ENCODE measurements at places on chromosomes 6 and 20. TPM values are rescaled to one million over a fixed set of nuclear protein-coding genes. Genes with fewer than 3 reads are reported as not detected.
A peak's percentile ranks its signal among the peaks of the same experiment; 100 is the strongest.

DNA sequence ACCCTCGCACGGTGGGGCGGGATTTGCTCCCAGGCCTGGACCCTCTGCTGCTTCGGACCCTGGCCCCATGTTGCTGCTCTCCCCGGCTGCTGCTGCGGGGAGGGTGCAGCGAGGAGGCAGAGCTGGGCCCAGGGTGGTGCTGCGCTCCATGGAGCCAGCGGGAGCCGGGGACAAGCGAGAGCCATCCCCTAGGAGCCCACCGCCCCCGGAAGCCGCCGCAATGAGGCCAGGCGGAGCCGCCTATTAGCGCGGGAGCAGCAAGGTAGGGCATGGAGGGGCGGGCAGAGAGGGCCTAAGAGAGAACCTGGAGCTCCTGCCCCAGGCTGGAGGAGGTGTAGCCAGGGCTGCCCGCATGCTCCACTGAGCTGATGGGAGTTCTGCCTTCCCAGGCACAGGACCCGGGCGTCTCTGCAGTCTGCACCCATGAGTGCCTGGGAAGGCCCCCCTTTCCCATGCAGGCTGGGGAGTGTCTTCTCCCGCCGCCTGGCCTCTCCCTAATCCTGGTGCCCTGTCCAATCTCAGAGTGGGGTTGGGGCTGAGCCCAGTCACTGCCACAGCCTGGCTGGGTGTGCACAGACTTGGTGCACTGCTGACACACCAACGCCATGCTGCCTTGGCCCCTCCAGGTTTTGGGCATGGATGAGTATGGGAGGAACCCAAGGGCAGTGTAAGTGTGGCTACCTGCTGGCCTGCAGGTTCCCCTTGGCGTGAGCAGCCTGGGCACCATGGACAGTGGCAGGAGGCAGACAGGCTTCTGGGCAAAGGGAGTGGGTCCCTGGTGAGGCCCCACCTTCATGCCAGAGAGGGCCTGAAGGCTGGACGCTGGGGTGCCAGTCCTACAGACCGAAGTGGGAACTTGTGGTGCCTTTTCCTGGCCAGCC, 360.6 kb upstream of the MAP3K7 start:
- DNase-seq: no peak

- no peak for DNase-seq
Observed at GRCh38 chr6:91824331-91824730, 1237.5 kb upstream of the MAP3K7 start.

GRCh38 chr6:134902936-134903335, 47.0 kb downstream of the ALDH8A1 start:
- no peak for DNase-seq

DNA sequence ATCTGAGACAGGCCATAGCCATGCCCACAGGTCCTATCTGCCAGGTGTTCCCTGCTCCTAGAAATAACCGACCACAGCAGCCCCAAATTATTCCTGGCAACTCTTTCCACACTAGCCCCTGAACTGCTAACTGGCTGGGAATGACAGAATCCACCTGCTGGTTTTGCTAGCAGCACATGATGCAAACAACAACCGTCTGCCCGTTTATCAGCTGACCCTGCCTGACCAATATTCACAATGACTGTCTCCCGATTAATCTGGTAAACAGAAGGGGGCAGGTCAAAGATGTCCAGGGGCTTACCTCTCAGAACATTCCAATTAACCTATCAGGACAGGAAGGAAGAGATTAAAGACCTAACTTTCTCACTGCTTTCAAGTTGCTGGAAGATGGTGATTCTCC, 101.5 kb downstream of the NRSN1 start:
- no peak for DNase-seq

GRCh38 chr6:157987788-157988699, 6.4 kb downstream of the SYNJ2 start:
- no peak for DNase-seq

GRCh38 chr20:8018958-8019245, 659 bp downstream of the TMX4 start:
- DNase-seq: no peak

DNA sequence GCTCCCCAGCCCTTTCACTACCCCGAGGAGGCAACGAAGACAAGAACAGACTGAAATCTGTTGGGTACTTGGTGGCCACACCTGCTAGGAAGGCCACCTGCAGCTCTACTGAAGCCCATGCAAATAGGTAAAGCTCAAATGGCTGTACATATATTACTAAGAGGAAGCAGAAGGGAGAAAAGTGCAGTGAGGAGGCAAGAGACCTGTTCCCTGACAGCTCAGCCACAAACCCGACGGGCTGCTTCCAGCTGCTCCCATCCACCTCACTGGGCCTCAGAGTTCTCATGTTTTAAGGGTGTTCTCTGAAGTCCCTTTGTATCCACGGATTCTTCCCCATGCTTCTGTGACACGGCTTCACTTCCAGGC, 24.6 kb downstream of the TRAM2 start:
- DNase-seq: no peak

GRCh38 chr6:159038914-159039884, 5.6 kb downstream of the TAGAP start:
- no peak for DNase-seq

- DNase-seq: no peak
Observed at GRCh38 chr6:69988458-69989126, 122.2 kb downstream of the COL19A1 start.

DNA sequence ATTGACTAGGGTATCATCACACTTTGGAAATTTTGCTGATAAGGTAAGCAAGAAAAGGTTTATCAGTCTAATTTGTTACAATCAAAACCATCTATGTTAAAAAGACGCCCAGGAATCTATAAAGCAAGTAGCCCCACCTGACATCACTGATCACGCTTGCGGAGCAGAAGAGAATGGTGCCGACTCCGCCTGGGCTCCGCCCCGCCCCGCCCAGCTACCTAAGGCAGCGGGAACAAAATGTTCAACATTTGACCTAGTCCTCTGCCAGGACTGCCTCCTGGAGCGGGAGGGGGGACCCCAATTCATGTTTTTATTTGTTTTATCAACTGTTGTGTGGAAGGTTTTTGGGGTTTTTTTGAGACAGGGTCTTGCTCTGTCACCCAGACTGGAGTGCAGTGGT, 520.5 kb downstream of the PREX1 start:
- DNase-seq: no peak

DNA sequence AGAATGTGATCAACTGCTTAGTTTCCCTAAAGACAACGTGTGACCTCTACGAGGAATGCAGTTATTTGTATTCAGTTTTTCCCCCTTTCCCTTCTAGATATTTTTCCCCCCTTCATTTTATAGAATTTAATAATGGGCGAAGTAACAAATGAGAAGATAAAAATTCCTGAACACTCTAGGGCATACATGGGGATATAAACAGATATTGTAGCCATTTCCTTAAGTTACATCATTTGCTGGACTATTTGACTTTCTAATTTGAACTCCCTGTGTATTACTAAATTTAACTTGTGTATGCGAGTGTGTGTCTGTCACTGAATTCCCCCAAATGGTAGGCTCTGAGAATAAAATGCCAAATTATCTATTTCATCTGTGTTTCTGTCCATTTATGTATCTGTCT, 99.0 kb upstream of the ZFP64 start:
- no peak for DNase-seq

GRCh38 chr20:50690650-50691572, at the start of gene RIPOR3:
Gene RIPOR3, minus strand, starts transcription at chr20:50691542. Its CDS starts 414 bp downstream, at chr20:50691128.
- no peak for DNase-seq

- DNase-seq: no peak
Observed at GRCh38 chr20:51013577-51014330, 9.2 kb downstream of the KCNG1 start.

- no peak for DNase-seq
Observed at GRCh38 chr20:64144144-64144912, 19.9 kb upstream of the MYT1 start.

DNA sequence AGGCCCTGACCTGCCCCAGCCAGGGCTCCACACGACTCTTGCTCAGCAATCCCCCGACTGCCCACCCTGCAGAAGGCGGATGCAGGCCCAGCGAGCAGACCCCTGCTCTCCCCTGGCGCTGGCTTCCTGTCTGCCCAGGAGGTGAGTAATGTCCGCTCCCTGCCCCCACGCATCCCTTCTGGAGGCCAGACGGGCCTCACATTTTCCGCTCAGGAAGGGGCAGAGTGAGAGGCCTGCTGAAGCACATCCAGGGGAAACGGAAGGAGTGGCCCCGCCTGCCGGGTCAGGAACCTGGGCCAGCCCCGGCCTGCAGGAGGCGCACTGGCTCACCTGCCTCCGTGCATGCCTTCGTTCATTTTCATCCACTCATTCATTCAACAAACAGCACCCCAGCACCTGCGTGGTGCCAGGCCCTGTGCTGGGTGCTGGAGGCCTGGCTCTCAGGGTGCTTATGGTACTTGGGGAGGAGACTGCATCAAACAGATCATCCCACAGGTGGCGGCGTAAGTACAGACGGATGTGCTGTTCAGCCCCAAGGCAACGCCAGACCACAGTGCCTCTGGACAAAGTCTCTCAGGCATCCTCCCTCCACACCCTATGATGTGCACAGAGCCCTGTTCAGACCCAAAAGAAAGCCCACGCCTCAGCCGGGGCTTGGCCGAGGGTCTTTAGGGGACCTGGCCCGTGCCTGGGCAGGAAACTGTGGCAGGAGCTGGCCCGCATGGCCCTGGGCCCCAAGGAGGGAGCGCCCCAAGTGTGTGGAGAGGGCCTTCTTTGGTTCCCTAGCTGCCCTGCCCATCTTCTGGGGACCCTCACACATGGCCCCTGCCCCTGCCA, 112.1 kb downstream of the ASXL1 start:
- no peak for DNase-seq

DNA sequence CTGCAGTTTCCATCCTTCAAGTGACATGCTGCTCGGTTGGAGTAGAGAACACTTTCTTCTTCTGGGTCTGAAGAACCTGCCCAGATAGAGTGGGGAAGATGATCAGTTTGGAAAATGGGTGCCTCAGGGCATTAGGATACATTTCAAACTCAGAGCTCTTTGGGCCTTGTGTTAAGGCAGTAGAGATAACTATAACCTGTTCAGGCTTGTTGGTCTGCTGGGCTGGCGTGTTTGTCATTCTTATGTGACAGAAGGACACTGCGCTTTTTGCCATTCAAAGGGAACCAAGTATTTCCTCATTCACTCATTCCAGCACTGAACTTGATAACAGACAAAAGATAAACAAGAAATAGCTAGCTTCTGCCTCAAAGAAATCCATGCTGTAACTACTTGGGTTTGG, 3.8 kb downstream of the TOMM34 start:
- DNase-seq: no peak

DNA sequence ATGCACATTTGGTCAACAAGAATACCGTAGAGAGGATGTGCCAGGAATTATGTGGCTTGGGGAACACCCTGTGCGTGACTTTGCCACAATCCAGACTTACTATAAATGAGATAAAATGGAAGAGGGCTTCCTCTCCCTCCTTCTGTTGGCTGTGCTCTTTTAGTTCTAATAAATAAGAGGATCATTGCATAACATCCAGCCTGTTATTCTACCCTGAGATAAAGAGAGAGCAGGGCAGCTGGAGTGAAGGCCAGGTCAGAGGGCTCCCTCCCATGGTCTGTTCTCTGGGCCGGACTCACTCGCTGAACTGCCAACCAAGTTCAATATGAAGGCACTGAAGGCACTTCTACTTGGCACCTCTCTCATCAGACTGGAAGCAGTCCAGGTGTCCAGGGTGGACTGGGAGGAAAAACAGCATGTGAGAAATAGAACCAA, 91.7 kb downstream of the MTFR2 start:
- peak; percentile 87 for DNase-seq

GRCh38 chr6:17621003-17621402, 20.9 kb downstream of the FAM8A1 start:
- DNase-seq: no peak

GRCh38 chr6:112781241-112781640, 434.1 kb downstream of the RFPL4B start:
- DNase-seq: no peak

GRCh38 chr6:7419065-7419464, 29.5 kb downstream of the RIOK1 start:
- DNase-seq: peak; percentile 66

DNA sequence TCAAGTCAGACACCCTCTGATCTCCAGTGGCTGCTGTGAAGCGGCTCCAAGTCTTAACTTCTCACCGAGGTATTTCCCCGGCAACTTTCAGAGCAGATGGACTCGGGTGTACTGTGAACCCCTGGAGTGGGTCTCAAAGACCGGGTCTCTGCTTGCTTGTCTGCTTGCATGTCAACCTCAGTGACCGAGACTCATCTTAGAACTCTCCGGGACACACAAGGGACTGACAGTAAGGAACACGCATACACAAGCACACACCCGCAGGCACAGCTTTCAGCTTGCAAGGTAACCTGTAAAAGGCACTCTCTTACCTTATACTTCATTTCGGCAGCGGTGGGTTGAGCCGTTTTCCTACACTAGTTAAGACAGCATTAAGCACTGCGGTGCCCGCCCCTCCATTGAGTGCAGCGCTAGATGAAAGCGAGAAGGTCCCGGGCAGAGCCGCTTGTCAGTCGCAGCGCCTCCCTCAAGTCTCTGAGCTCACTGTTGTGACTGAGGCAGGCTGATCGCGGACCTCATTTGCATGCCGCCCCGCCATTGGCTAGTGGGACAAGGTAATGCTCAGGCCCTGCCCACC, at the start of gene NEDD9:
TSS of gene NEDD9 (minus strand) at position 476 of the 577 bp plus-strand sequence. CDS start at position 323, 153 bp downstream.
- DNase-seq: peak; percentile 99

DNA sequence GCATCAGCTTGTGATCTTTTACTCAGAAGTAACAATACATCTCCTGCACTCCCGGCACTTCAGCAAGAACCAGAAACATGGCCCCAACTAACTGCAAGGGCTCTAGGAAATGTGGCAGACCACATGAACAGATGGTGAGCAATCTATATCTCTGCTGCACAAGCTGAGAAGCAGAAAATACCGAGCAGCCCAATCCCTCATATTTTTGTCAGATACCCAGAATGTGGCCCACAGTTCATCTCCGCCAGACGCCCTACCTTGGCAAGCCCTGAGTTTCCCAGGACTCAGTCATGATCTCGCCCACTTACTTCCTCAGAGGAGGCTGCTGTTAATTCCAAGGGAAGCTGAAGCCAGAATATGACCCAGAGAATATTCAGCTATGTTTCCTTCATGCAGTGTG, 63.1 kb upstream of the PHACTR1 start:
- DNase-seq: no peak

DNA sequence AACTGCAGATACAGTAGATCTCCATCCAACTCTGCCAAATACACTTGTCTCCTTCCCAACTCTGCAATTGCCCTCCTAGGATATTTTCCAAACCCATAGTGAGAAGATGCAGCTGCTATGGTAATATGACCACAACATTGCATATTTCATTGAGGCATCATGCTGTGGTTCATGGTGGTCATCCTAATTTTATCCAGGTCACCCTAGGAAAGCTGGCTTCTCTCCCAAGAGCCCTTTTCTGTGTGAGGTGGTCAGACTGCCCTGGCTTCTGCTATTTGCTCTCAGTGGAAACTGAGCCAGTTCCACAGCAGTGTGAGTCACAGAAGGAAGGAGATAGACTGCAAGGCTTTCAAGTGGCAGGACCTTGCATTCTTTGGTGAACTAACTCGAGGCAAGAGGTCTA, 5.5 kb downstream of the OGFRL1 start:
- no peak for DNase-seq

TRIM15 gene
- 3.0 TPM for total RNA-seq

PI16 gene
- total RNA-seq: not detected

ZBTB12 gene
- total RNA-seq: 0.86 TPM

LY6G6F gene
- total RNA-seq: not detected

RAD21L1 gene
- total RNA-seq: not detected

NOL7 gene
- 18.0 TPM for total RNA-seq

FRMD1 gene
- total RNA-seq: 0.10 TPM

PTK6 gene
- 12.0 TPM for total RNA-seq

ZNF311 gene
- total RNA-seq: 0.68 TPM

WFDC5 gene
- not detected for total RNA-seq

DHX16 gene
- total RNA-seq: 15.2 TPM

PNPLA1 gene
- total RNA-seq: not detected

MARCKS gene
- total RNA-seq: 8.1 TPM

HUS1B gene
- total RNA-seq: 0.23 TPM

Data from left lobe of liver (tissue), 2 donors.